Mucosa of descending colon (tissue), 3 donors: ENCODE measurements at places on chromosomes 1 and 21.

DNA sequence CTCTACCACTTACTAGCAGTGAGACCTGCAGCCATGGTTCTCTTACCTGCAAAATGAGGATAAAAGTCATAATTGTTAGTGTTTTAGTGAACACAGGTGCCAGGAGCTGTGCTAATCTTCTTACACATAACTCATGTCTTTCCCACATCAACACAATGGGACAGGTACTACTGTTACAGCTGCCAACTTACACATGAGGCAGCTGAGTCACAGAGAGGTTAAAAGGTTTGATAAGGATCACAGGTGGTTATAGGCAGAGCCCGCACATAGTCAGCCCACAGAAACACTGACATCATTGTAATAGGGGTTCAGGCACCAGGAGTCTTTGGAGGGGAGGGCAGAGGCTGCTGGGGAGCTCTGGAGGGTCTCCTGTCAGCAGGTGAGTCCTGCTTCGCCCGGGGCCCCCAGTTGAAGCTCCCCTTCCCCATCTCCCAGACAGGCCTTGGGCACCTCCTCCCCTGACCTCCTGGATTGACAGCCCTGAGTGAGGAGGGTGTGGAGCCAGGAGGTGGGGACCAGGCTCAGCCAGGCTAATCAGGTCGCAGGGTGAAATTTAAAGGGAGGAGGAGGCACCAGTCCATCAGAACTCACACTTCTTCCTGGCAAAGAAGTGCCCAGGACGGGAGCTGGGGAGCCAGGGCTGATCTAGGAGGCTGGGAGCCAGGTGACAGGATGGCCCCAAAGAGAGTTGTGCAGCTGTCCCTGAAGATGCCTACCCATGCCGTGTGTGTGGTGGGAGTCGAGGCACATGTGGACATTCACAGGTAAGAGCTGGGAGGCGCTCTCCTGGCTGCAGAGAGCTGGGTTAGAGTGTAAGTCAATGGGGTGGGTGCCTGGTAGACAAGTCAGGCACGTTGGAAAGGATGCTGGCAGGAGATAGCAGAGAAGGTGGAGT, at the start of gene PADI1:
PADI1 (plus strand) TSS at position 583 of the 895 bp plus-strand sequence; CDS start at position 673, 90 bp downstream.
- peak; percentile 17 for DNase-seq

GRCh38 chr1:56137521-56138505, 441.6 kb downstream of the PLPP3 start:
- DNase-seq: no peak

DNA sequence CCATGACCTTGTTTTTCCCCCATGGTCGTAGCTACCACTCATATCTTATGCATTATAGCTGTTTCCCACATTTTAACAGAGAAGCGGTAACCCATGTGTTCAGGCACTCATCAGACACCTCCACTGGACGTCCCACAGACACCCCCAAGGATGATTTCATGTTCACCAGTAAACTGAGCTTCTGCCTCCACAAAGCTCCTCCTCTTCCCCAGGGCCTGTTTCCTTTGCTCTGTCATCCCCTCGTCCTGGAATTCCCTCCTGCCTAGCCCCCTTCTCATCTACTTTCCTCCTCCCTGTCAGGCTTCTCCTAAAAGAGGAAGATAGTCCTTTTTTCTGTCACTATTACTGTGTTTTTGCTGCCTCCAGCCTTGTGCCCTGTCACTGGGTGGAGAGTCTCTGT, 111.2 kb downstream of the OMA1 start:
- no peak for DNase-seq

- DNase-seq: no peak
Observed at GRCh38 chr1:38848071-38848470, 11.5 kb downstream of the RRAGC start.

- DNase-seq: no peak
Observed at GRCh38 chr1:105343317-105343716, 1593.6 kb downstream of the AMY1C start.

- DNase-seq: no peak
Observed at GRCh38 chr1:56671542-56671941, 26.4 kb downstream of the PRKAA2 start.

DNA sequence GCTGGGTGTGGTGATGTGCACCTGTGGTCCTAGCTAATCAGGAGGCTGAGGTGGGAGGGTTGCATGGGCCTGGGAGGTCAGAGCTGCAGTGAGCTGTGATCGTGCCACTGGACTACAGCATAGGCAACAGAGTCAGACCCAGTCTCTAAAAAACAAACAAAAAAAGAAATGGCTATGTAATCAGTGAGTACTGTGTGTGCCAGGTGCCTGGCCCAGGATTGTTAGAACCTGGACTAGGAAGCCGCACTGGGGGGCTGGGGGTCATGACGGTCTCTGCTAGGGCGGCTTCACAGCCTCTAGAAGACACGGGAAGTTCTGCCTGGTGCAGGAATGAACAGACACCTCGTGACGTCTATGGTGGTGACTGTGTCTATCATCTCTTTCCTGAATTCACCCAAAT, 8.5 kb downstream of the TMEM9 start:
- no peak for DNase-seq

- peak; percentile 50 for DNase-seq
Observed at GRCh38 chr1:119582801-119583200, 65.3 kb downstream of the ZNF697 start.

- no peak for DNase-seq
Observed at GRCh38 chr1:196121181-196121580, 487.1 kb downstream of the KCNT2 start.
